Left renal cortex interstitium (tissue), 4 donors: ENCODE measurements at places on chromosomes 16 and 17. TPM values are rescaled to one million over a fixed set of nuclear protein-coding genes. Genes with fewer than 3 reads are reported as not detected.

Gene VWA3A
- 0.96 TPM for polyA plus RNA-seq

Gene GCGR
- polyA plus RNA-seq, result 18.5 TPM

DNA sequence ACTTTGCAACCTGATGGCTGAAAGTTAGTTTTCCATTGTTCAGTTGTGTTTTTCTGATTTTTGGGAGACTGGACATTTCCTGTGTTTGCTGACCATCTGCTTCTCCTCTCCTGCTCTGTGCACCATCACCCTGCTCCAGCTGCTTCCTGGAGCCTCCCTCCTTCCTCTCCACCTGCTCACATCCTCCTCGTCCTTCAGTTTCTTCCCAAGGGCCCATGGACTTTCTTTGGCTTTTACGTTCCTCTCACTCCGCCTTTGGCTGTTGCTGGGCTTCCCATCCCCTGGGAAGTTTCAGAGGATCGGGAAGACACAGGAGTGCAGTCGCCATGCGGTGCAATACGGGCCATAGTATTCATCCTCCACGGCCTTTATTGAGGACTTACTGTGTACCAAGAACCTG is 61.6 kb downstream of the TNFRSF13B start:
- DNase-seq, result no peak

DNA sequence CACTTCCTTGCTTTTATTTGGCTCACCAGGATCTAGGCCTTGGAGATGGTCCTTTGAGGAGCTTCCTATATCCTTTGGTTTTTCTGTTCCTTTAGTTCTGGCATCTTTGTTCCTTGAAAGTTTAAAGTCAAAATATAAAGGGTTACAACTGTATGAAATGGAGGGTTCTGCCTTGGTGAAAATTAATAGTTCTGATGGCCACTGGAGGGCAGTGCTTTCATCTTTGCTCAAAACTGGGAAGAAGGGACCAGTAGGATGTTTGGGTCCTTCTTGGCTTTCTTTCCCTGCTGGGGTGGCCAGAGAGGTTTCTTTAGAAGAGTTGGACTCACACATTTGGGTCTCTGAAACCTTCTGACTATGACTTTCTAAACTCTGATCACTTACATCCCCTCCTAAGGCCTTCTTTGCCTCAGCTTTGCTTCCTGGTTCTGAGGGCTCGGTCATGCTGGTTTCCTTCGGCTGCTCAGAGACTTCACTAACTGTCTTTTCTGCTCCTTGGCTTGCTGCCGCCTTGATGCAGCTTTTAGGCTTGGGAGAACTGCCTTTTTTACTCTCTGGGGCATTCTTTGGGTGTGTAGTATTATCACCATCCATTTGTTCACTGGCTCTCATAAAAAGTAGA is 10.9 kb upstream of the ITGA2B start:
- DNase-seq, result no peak

DNA sequence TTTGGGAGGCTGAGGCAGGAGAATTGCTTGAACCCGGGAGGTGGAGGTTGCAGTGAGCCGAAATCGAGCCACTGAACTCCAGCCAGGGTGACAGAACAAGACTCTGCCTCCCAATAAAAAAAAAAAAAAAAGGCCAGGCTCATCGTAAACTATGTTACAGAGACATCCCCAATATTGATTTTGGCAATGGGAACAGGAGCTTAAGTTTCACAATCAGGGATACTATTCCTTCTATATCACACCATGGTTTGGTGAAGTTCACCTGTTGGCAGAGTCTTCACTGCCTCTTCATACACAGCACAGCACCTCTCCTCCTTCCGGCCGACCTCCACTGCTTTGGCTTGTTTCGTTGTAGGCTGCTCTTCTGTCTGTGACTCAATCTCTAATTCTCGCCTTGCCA is 21.2 kb downstream of the UTP6 start:
- DNase-seq, result no peak

DNA sequence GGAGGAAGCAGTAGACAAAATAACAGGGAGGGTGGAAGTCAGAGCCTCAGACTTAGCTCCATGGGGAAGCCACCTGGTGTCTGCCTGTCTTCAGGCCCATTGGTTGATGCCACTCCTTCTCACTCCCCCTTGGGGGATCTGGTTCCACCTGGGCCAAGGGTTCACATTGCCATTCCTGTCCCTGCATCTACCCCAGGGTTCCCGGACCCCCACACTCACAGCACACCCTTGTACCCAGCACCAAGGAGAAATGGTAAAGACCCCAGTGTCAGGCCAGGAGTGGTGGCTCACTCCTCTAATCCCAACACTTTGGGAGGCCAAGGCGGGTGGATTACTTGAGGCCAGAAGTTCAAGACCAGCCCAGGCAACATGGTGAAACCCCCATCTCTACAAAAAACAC is 1.0 kb upstream of the CA7 start:
- no peak for DNase-seq

Gene HOXB8
- 57.1 TPM for polyA plus RNA-seq

DNA sequence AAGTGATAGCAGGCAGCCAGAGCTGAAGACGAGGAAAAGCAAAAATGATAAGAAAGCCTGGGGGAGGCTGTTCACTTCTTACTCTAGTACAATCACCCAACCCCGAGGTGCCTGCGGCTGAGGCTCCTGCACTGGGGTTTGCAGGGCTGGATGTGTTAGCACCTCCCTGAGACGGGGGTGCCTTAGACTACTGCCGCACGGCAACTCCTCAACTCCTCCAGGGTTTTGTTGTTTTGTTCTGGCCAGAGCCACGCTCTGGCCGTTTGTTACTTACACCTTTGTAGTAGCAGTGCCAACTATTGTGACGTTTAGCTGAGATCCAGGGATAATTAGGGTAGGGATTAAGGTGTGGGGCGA is 51.5 kb downstream of the LDHD start:
- DNase-seq, result no peak

Gene EEF2K
- polyA plus RNA-seq, result 10.5 TPM

GRCh38 chr16:83253521-83253920 is 554.3 kb upstream of the HSBP1 start:
- no peak for DNase-seq

GRCh38 chr17:17182598-17183136 is 23.5 kb downstream of the PLD6 start:
- no peak for DNase-seq

Gene MT3
- polyA plus RNA-seq, result 1.5 TPM

- no peak for DNase-seq
Measured at GRCh38 chr16:67188323-67188722, 1.6 kb downstream of the EXOC3L1 start.

- no peak for DNase-seq
Measured at GRCh38 chr16:31532896-31533295, 5.2 kb downstream of the AHSP start.

GRCh38 chr17:67753026-67753425 is 35.3 kb downstream of the NOL11 start:
- DNase-seq, result no peak

Gene PAQR4
- polyA plus RNA-seq, result 8.7 TPM

- DNase-seq, result no peak
Measured at GRCh38 chr17:1713160-1713877, 3.1 kb upstream of the TLCD2 start.

Gene CYLD
- 25.7 TPM for polyA plus RNA-seq

DNA sequence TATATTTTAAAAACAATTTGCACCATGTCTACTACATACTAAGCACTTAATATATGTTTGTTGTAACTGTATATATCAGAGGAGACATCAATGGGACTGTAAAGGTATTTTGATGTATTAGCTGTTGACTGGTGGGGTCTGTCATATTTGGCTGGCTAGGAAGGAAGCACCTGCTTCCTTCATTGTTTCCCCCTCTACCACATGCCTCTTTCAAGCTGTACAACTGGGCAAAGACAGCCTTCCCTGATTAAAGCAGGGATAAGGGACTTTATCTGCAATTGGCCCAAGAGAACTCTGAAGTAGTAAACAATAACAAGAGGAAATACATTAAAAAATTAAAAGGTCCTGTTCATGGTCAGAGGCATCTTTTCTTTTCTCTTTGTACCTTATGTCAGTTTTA is 5.5 kb upstream of the SLFN12L start:
- DNase-seq, result no peak

DNA sequence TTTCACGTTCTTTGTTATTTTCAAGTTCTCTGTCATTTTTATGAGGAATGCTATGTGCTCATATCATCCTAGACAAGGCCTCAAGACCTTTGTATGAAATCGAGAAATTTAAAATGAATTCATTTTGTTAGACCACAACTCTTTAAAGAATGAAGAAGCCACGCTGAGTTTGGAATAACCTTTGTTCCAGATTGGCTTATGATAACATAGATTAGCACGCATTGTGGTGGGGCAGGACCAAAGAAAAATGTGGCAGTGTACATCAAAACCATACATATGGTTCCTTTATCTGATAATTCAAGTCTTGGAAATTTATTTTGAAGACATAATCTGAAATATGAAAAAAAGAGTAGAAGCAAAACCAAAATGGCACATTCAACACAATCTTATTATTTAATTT is 2.2 kb downstream of the HSD17B2 start:
- DNase-seq, result no peak

- no peak for DNase-seq
Measured at GRCh38 chr17:77814091-77814772, 144.3 kb upstream of the TNRC6C start.

Gene CD300A
- 1.1 TPM for polyA plus RNA-seq

GRCh38 chr16:9340526-9341256 is 249.2 kb downstream of the HAPSTR1 start:
- DNase-seq, result no peak

DNA sequence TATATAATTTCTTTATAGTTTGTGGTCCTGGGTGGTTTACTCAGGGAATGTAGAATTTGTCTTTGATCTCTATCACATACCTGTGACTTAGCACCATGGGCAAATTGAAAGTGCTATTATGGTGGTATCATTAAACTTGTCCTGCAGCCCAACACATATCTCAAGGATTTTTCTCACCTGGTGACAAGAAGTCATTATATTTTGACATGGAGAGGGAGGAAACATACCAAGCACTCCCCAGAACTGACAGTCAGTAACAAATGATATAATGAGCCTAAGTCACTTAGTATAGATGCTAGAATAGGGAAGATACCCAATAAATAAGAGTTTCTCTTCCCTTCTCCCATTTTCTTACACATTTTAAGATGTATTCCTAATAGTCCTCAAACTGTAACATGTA is 805.5 kb upstream of the KIF2B start:
- DNase-seq, result no peak

GRCh38 chr17:5381542-5381941 is 37.9 kb downstream of the NUP88 start:
- no peak for DNase-seq

Gene FBXO39
- 0.09 TPM for polyA plus RNA-seq

DNA sequence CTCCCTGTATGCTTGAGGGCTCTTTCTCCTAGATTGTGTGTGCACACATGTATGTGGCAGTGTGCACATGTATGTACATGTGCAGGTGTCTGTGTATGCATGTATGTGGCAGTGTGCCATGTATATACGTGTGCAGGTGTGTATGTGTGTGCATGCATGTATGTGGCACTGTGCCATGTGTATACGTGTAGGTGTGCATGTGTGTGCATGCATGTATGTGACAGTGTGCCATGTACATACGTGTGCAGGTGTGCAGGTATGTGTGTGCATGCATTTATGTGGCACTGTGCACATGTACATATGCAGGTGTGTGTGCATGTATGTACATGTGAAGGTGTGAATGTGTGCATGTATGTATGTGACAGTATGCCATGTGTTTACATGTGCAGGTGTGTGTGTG is 43.9 kb upstream of the BHLHA9 start:
- no peak for DNase-seq

GRCh38 chr17:69287168-69287567 is 39.8 kb downstream of the ABCA5 start:
- no peak for DNase-seq

Gene CCL17
- not detected for polyA plus RNA-seq

- no peak for DNase-seq
Measured at GRCh38 chr17:76674600-76674999, 31.0 kb upstream of the ST6GALNAC1 start.

DNA sequence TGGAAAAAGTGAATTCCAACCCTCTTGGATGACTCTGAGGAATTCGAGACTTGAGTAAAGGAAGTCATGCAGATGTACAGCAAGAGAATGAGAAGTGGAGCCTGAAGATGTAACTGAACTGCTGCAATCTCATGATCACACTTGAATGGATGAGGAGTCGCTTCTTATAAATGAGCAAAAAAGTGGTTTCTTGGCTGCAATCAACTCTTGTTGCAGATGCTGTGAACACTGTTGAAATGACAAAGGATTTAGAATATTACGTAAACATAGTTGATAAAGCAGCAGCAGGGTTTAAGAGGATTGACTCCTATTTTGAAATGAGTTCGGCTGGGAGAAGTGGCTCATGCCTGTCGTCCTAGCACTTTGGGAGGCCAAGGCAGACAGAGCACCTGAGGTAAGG is 25.5 kb downstream of the ASPA start:
- DNase-seq, result no peak

Gene CORO1A
- polyA plus RNA-seq, result 7.6 TPM

GRCh38 chr17:11921296-11921695 is 76.0 kb downstream of the ZNF18 start:
- no peak for DNase-seq

Gene KRTAP9-2
- not detected for polyA plus RNA-seq

Gene KRT31
- polyA plus RNA-seq, result not detected

Gene SMTNL2
- 52.9 TPM for polyA plus RNA-seq

Gene RNU2-1
- 1.0 TPM for polyA plus RNA-seq

Gene SHISA9
- 3.6 TPM for polyA plus RNA-seq

- DNase-seq, result no peak
Measured at GRCh38 chr16:3020247-3020603, at the start of gene TNFRSF12A. TNFRSF12A (plus strand) TSS chr16:3020368; CDS start chr16:3020398, 30 bp downstream.

DNA sequence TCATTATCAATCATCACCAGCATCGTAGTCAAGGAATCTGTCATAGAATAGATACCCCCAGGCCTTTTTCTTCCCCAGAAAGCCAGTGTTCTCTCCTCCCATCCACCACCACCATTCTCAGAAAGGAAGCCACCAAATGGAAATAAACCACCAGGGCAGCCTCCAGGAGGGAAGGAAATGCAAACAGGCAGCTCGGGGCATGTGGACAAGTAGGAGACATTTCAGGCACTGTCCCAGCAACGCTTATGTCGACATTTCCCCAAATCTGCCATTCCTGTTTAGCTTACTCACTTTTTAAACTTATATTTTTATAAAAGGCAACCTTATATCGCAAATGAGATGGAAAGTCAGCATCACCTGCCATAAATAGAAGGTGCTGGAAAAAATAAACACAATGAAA is 15.8 kb downstream of the EMP2 start:
- DNase-seq, result no peak

GRCh38 chr16:77790009-77790372 is 1.6 kb downstream of the VAT1L start:
- DNase-seq, result no peak

Gene RSKR
- 4.5 TPM for polyA plus RNA-seq

Gene KRTAP1-5
- polyA plus RNA-seq, result not detected

DNA sequence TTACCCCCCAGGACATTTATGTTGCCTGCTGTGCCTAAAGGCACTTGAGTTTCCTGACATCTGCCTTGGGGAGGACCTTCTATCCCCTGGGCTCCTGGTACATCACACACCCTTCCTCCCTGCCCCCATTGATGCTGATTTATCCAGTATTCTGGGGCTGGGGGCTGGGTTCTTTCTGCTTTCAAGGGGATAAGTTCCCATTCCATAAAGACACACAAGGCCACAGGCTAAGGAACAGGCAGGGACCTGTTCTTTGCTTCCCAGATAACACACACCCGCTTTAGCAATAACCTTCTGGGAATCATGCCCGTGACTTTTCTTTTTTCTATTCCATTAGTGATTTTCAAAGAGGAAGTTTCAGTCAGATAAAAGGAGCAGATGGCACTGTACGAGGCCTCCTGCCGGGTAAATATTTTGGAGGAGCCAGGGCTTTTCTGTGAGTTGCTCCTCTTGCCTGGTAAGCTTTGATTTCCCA is 30.6 kb downstream of the CHD9 start:
- no peak for DNase-seq

Gene MRC2
- 62.6 TPM for polyA plus RNA-seq

Gene CCL2
- 14.8 TPM for polyA plus RNA-seq

GRCh38 chr17:7323731-7324437 is 5.3 kb downstream of the NEURL4 start:
- DNase-seq, result no peak
